ENCODE measurements at places on chromosomes 16 and 17. TPM values are rescaled to one million over a fixed set of nuclear protein-coding genes. Genes with fewer than 3 reads are reported as not detected.

The CES1 gene
- 0.86 TPM for total RNA-seq

The TBC1D3I gene
- total RNA-seq, result 3.3 TPM

The C17orf78 gene
- not detected for total RNA-seq

The SLC12A3 gene
- total RNA-seq, result not detected

The AIPL1 gene
- not detected for total RNA-seq

The ETV4 gene
- total RNA-seq, result 80.3 TPM

DNA sequence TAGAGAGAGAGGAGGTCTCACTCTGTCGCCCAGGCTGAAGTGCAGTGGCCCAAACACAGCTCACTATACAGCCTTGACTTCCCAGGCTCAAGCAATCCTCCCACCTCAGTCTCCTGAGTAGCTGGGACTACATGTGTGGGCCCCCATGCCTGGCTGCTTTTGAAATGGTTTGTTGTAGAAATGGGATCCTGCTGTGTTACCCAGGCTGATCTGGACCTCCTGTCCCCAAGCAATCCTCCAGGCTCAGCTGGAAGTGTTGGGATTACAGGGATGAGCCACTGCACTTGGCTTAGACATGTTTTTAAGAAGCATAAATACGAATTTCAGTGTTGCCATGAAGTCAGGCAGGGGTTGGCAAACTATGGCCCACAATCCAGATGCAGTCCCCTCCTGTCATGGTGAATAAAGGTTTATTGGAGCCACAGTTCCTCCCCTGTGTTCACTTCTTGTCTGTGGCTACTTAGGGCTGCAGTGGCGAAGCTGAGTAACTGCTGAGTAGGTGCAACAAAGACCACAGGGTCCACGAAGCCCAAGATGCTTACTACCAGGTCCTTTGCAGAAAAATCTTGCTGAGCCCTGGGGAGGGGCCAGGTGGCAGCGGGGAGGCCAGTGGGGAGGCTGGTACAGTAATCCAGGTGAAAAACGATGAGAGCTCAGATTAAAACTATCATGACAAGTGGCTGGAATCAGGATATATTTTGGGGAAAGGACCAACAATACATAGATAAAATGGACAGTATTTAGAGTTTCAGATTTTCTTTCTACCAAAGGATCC is 35.2 kb downstream of the TNFRSF13B start:
- DNase-seq, result no peak

DNA sequence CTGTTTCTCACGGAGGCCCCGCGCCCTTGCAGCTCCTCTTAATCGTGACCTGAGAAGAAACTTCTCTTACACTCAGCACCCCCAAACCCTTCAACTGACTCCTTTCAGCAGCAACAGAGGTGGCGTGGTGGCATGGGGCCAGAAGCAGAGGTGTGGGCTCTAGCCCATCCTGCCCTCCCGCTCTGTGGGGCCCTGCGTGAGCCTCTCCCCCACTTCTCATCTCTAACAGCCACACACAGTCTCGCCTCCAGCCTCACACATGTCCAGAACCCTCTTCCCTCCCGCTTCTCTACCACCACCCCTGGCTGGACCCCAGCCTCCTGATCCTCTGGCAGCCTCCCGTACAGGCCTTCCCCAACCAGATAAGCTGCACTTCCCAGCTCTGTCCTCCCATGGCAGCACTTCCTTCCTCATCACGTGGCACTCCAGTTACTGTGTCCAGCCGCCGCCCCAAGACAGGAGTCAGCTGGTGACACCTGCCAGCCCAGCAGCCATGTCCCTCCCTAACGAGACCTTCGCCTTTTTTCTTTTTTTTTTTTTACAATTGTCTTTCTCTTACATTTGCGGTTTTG is 30.5 kb downstream of the NSMCE1 start:
- DNase-seq, result no peak

GRCh38 chr17:75498039-75498725 is 17.2 kb downstream of the CASKIN2 start:
- DNase-seq, result no peak

GRCh38 chr16:66382966-66383299 is 16.4 kb downstream of the CDH5 start:
- no peak for DNase-seq

GRCh38 chr16:81067166-81067565 is 9.9 kb downstream of the C16orf46 start:
- DNase-seq, result no peak

DNA sequence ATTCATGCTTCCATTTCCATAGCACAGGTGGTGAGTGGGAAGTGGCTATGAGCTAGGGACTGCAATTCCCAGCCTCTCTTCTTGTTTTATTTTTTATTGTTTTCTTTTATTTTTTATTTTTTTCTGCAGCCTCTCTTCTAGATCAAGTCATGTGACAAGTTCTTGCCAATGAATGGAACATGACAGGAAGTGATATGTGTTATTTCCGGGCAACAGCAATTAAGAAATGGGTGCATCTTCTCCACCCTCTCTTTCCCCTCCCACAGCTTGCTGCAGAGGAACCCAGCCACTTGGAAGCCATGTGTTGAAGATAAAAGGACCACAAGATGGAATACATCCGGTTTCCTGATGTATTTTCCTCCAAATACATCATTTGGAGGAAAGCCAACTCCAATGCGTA is 23.6 kb downstream of the IRX5 start:
- DNase-seq, result no peak

DNA sequence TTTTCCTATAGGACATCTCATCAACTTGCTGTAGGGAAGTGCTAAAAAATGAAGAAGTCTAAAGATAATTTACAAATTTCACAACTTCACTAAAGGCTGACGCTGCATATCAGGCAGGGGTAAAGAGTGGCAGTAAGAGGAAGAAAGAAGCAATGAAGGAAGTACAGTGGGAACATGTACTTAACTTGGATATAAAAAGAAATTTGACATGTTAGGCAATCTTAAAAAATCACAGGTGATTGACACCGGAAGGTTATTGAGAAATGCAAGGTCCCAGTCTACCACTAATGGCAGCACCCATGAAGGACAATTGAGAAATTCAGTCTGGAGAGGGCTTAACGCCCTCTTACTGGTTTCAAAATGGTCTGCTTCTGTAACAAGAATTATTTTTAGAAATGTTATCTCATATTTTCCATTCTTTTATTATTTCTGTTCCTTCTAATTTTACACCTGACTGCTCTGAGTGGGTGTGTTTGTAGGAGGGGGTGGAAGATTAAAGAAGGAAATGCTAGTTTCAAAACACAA is 358.1 kb downstream of the KCNJ2 start:
- DNase-seq, result no peak

DNA sequence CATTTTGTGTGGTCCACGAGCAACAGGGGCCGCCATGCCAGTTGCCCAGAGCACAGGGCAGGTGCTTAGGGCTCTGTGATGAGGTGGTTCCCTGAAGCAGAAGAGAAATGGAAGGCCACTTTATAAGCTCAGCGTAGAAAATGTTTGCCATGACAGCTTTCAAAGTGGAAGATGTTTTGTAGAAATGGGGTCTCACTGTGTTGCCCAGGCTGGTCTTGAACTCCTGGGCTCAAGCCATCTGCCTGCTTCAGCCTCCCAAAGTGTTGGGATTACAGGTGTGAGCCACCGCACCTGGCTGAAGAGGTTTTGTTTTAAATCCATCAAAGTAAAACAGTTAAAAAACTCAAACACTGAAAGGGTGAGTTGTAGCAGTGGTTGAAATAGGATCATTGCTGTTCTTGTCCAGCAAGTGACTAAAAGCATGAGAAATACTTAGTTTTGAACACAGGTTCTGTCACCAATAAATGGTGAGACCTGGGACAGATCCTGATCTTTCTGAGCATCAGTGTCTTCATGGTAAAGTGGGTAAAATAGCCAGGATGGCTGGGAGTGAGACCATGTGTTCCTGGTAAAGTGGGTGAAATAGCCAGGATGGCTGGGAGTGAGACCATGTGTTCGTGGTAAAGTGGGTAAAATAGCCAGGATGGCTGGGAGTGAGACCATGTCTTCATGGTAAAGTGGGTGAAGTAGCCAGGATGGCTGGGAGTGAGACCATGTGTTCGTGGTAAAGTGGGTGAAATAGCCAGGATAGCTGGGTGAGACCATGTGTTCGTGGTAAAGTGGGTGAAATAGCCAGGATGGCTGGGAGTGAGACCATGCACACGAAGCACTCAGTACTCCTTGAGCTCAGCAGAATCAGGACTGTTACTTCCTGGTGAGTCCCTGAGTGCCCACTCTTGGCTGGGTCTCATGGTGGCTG is 46.0 kb downstream of the BANP start:
- no peak for DNase-seq

- DNase-seq, result no peak
Observed at GRCh38 chr16:66911112-66911511, 7.6 kb downstream of the CDH16 start.

GRCh38 chr16:9092282-9092977 is 986 bp downstream of the HAPSTR1 start:
- DNase-seq, result peak; percentile 47

DNA sequence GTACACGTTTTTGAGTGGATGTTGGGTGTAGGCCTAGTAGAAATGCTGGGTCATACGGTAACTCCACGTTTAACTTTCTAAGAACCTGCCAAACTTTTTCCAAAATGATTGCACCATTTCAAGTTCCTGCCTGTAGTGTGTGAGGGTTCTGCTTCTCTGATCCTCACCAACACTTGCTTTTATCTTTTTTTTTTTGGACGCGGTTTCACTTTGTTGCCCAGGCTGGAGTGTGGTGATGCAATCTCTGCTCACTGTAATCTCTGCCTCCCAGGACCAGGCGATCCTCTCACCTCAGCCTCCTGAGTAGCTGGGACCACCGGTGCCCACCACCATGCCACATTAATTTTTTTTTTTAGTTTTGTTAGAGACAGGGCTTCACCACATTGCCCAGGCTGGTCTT is 23.5 kb downstream of the ZNF750 start:
- no peak for DNase-seq

DNA sequence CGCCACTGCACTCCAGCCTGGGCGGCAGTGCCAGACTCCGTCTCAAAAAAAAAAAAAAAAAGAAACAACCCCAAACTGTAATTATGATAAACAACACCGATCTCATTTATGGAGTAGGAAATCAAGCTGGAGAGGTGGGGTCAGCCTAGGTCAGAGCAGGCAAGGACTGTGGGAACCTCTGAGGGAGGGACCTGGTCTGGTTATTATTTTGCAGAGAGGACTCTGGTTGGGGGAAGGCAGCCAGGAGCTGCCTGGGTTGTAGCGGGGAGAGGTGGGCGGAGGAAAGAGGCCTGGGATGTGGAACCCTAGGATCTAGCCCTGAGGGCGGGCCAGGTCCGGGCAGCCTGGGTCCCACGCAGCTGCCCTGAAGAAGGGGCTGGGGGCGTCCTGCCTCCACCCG is 10.9 kb upstream of the HS3ST6 start:
- no peak for DNase-seq

DNA sequence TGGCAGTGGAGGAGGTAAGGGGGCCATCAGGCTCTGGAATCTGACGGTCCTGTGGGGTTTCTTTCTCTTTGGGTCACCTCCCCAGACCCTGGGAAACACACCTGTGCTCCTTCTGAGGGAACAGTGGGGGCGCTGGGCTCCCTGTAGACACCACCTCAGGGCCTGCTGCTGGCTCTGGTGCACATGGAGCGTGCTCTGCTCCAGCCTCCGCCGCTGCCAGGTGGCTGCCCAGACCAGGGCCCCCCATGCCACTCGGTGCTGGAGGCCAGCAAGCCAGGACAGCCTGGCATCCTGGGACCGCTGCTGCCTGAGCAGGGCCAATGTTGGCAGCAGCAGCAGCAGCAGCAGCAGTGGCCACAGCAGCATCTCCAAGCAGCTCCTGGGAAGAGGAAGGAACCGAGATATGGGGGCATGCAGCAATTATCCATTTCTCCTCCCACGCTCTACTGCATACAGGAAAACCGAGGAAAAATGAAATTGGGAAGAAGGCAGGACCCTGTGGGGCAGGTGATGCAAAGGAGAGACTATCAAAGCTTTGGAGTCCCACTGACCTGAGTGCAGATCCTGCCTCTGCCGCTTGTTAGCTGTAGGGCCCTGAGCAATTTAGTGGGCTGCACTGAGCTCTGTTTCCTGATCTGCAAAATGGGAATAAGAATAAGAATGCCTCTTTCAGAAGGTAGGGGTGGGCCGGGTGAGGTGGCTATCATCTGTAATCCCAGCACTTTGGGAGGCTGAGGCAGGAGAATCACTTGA is 902 bp downstream of the GHDC start:
- DNase-seq, result no peak

GRCh38 chr16:49359591-49359990 is 14.0 kb upstream of the C16orf78 start:
- no peak for DNase-seq

DNA sequence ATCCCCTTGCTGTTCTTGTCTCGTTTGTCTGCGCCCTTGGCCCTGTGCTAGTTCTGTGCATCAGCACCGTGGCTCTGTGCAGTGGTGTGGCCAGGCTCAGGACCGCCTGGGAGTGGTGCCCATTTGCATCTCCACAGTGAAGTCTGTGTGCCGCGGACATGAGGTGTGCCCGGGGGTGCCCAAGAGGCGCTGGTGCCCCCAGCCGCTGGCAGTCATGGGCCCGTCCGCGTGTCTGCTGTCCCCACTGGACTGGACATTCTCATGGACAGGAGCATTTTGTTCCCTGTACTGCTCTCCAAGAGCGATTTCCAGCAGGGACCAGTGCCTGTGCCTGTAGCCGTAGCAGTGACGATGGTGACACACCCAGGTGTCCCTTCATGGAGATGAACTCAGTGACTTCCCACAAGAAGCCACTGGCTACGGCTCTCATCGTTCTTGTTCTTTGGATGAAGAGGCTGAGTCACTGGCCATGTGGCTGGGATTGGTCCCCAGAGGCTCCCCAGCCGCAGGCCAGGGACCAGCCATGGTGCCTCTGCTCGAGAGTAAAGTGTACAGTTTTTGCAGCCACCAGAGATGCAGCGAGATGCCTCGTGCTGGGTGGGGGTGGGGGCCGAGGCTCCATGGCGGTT is 13.0 kb upstream of the MC1R start:
- no peak for DNase-seq

GRCh38 chr17:82244413-82245133 is 15.7 kb downstream of the SLC16A3 start:
- DNase-seq, result peak; percentile 46

GRCh38 chr16:20881503-20881878 is 18.7 kb downstream of the DCUN1D3 start:
- no peak for DNase-seq

DNA sequence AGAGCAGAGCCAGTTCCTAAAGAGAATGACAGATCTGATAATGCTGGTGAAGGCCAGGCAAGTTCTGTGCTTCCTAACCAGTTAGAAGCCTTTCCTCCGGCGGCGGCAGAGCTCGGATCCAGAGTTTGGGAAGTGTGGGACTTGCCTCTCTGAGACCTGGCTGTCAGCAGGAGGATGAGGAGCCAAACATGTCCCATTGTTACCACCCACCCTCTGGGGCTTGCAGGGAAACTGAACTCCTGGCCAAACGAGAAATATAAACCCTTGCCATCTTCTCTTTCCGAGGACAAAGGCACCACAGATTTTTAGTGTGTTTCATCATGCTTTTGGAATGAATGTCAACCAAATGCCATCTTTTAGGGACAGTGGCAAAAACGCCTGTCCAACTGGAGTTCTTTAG is 80.2 kb upstream of the SMURF2 start:
- no peak for DNase-seq

Measured in Calu3 (cell line).